ENCODE measurements at places on chromosomes 6 and 20.

- DNase-seq = peak; percentile 35
These were observed 20.6 kb upstream of the REV3L start for GRCh38 chr6:111503660-111504059.

GRCh38 chr20:51492167-51493092 lies 50.1 kb downstream of the NFATC2 start:
- DNase-seq = peak; percentile 34

DNA sequence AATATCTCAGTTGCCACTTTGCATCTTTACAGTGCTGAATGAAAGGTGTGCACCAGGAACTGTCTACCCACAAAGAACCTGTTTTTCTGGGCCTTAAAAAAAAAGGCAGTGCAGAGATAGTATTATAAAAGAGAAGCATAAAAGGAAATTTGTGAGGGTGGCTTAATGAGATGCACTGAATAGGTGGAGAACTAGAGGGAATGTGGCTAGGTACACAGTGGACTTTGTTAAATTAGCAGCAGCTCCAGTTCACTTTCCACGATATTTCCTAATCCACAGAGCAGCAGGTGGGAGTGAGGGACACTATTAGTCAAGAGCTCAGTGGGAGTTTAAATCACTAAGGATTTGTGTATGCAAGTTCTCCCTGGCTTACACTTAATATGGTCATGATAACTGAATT lies 38.8 kb downstream of the MAP7 start:
- DNase-seq = no peak

- no peak for DNase-seq
These were observed 1.3 kb upstream of the BACH2 start for GRCh38 chr6:90297867-90298381.

DNA sequence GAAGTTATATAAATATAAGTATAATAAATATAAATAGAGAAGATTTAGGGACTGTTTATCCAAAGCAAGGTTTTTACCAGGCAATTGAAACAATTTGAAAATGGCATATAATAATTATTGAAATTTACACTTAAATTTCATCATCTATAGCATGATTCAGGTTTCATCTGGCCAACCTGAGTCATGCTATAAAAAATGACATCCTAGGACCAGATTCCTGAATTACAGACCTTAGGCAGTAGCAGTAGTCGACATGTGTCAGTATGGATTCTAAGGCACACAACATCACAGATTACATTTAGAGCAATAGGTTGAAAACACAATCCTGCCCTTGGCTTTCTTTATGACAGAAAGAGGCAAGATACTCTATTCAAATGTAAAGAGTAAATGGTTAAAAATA lies 592.3 kb downstream of the PHF3 start:
- peak; percentile 66 for DNase-seq

- no peak for DNase-seq
These were observed 134.8 kb upstream of the PHACTR3 start for GRCh38 chr20:59469267-59470252.

DNA sequence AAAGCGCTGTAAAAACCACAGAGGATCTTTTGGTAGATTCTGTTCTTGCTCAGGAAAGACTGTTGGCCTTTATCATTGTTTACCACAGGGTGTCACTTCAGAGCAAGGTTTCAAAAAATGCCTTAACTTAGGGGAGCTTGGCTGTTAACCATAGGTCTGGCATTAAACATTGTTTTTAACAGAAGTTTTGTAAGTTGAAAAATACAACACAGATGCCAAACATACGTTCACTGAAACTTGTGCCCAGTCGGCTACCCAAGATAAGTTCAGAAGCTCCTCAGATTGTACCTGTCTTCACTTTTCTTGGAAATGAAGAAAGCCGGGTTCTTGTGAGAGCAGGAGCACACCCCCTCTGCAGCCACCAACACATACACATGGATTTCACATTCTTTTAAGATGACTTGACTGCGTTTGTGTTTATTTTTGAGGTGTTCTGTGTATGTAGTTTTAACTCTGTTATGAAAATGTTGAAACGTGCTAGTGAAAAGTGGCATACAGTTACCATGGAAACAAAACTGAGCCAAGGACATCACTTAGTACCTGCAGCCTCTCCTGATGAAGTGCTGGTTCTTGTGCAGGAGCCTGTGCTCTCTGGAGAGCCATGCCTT lies 64.9 kb downstream of the SYCP2L start:
- DNase-seq = peak; percentile 65

- no peak for DNase-seq
These were observed 637 bp downstream of the UBR2 start for GRCh38 chr6:42564506-42564825.

DNA sequence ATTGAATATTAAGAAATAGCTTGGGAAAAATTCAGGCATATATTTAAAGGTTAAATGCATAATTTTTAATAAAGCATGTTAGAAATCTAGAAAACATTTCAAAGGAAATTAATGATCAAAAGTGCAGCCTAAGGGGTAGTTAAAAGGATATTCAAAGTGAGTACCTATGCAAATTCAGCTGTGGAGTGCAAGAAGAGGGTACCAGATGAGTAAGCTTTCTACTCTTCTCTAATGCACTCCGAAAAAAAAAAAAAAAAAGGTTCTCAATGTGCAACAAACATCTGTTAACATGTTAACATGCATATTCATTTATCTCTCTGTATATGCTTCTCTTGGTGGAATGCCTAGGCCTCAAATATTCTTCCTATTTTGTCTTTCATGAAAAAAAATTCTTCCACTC lies 32.0 kb upstream of the KATNA1 start:
- DNase-seq = no peak

- peak; percentile 15 for DNase-seq
These were observed 132.6 kb downstream of the CEBPB start for GRCh38 chr20:50323209-50323608.

- DNase-seq = peak; percentile 42
These were observed 17.5 kb downstream of the RIN2 start for GRCh38 chr20:19775353-19776253.

DNA sequence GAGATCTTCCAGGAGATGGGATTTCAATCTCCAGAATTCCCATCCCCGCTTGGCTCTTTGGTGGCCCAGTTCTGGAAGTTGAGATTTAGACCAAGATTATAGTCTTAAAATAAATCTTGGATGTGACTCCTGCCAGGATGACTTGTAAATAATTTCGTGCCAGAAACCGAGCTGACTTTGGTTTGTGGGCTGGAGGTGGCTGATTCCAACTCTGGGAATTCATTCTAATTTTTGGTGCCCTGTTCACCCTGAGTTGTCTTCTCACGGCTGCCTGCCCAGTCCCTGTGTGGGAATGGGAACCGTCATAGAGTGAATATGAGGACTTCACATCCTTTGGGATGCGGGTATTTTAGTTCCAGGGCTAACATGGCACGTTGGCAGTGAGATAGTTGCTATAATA lies 64.8 kb downstream of the JARID2 start:
- DNase-seq = no peak

- no peak for DNase-seq
These were observed 95.5 kb downstream of the EYA2 start for GRCh38 chr20:46990017-46990595.

GRCh38 chr20:10129749-10130148 lies 88.9 kb upstream of the SNAP25 start:
- DNase-seq = no peak

DNA sequence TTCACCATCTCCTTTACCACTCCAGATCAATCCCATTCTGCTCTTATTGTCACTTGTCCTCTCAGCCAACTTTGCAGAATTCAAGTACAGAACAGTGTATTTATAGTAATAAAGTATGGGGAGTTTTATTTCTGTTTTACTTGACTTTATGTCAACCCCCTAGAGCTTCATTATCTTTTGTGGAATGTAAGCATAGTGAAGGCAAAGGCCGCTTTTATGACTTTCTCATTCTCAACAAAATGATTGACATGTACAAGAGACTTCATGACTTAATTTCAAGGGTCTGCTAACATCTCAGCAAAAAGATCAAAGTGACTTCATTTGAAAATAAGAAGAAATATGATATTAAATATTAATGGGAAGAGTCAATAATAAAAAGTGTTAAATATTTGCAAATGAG lies 28.7 kb upstream of the ARID1B start:
- no peak for DNase-seq

GRCh38 chr20:63917811-63918210 lies 22.9 kb downstream of the DNAJC5 start:
- DNase-seq = no peak

- no peak for DNase-seq
These were observed 9.1 kb upstream of the INSM1 start for GRCh38 chr20:20358801-20359200.

- DNase-seq = no peak
These were observed 70.8 kb upstream of the RIPOR2 start for GRCh38 chr6:25006565-25007001.

DNA sequence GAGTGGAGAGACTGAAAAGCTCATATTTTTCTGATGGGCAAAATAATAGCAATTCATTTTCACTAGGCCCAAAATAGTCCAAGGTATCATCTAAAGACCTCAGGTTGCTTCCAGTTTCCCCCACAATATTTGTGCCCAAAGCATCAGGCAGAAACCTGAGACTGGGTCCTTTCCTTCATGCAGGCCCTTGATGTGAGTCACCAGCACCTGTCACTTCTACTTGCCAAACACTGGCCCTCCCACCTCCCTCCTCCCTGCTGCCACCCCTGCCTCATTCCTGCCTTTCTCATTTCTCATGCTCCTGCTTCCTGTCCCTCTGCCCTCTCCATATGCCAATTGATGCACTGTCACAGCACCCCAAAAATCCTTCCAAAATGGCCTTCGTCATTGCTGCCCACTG lies 230.4 kb upstream of the CST7 start:
- DNase-seq = no peak

DNA sequence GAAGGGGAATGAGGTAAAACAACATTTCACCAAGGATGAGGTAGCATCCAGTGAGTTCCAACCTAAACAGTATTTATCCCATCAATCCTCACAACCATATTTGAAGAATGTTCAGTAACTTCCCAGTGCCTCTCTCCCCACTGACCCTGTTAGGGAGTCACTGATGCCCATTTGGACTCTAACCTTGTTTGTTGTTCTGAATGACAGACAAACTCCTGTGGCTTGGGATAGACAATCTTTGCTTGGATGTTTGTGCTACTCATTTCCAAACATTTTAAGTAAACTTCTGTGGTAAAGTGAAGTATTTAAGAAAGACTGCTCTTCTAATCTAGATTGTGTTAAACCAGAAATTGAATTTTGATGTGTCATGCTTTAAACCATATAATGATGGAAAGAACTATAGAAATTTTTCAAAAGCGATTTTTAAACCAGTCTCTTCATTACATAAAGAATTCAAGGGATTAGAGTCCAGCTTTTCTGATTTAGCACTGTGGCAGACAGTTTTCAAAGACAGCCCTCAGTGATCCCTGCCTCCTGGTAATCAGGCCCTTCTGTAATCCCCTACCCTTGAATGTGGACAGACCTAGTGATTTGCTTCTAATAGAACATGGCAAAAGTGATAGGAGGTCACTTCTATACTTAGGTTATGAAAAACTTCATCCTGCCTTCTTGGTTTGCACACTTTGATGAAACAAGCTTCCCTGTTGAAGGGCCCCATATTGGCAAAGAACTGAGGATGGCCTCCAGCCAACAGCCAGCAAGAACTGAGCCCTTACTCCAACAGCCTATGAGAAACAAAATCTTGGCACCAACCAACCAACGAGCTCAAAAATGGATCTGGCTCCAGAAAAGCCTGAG lies 191.6 kb downstream of the DST start:
- peak; percentile 45 for DNase-seq

DNA sequence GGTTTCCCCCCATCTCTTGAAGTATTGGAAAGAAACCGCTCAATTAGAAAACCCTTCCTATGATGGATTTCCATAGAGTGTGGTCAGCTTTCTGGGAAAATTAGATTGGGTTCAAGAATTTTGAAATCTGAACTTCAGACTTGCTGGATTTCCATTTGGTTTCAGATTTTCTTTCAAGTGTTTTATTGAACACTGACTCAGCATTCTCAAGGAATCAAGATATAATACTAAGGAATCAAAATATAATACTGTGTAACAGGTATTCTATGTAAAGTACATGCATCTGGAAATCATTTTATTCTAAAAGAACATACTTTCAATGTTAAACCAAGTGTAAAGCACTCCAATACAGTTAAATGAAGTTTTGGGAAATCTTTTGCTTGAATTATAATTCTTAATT lies 94.7 kb upstream of the CCN2 start:
- DNase-seq = no peak

Measured in fibroblast of upper back skin (primary cell).